Neural progenitor cell (in vitro differentiated cells): ENCODE measurements at places on chromosomes 12 and 14. TPM values are rescaled to one million over a fixed set of nuclear protein-coding genes. Genes with fewer than 3 reads are reported as not detected.

DNA sequence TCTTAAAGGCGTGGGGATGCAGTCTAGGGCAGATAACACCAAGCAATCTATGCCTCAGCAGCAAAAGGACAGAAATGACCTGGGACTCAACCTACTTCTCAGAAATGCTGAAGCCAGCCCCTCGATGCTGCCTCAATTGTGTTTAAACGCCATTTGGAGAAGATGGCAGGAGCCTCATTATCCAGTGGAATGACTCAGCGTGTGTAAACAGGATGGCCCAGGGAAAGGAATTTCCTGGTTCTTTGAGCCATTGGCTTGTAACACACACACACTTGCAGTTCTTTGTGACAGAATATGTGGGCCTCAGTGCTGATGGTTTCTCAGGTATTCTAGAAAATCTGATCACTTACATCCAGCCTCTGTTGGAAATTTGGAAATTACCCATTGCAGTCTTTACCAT lies 154.3 kb downstream of the NTF3 start:
- H3K4me3 ChIP-seq = no peak overlapping the region
- no peak overlapping the region for H3K27ac ChIP-seq
- peak; percentile 23 for DNase-seq

- no peaks in the 10 kb centered on the region for H3K36me3 ChIP-seq
- DNase-seq = no peak
- H3K27ac ChIP-seq = no peak overlapping the region
- H3K4me1 ChIP-seq = peaks cover 16% of the 10 kb centered on the region
Measured at GRCh38 chr14:76948213-76948947, 80.1 kb downstream of the IRF2BPL start.

DNA sequence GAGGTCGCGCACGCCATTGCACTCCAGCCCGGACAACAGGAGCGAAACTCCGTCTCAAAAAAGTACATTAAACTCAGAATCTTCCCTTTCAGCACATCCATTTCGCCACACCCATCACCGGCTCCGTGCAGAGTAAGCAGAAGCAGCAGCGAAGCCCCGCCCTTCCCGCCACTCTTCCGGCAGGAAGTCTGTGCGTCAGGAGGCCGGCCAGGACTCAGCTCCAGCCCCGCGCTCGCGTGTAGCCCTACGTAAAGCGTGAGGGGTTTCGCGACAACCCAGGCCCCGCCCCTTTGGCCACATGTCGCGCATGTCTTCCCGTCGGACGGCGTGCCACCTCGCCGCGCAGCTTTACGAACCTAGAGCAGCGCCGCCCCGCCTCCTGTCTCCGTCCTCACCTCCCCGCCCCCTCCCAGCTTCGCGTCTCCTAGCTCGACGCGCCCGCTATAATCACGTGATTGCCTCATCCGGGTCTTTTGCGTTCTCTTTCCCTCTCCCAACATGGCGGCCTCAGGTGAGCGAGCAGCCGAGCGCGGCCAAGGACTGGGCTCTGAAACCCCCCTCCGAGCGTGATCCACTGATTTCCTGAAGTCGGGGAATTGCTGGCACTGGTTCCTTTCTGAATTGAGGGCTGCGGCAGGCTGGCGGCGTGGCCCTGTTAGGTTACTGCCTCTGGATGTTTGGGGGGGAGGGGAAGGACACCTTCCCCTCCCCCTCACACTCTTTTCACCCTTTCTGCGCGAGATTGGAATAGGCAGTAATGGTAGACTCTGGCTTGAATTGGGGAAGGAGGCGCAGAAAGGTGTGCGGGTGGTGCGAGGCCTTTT lies at the start of gene EIF4B:
TSS of gene EIF4B (plus strand) at position 471 of the 824 bp plus-strand sequence. CDS start at position 499, 28 bp downstream.
- H3K27ac ChIP-seq = peak within 1 kb of the TSS; percentile 94
- peak; percentile 100 for DNase-seq
- peaks cover 2% of the 10 kb centered on the region for H3K36me3 ChIP-seq
- H3K27me3 ChIP-seq = no peaks in the 10 kb centered on the region

DNA sequence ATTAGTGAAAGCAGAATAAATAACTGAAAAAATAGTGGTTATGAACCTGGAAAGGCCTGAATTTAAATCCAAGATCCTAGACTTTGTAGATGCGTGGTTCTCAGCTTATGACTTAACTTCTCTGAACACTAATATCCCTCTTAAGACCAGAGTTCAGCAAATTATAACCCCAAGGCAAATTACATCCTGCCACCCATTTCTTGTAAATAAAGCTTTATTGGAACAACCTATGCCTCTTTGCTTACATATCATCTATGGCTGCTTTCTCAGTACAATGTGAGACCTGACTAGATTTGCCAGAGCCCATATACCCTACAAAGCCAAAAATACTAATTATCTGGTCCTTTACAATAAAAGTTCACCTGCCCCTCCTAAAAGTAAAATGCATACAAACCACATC lies 199.1 kb downstream of the MED13L start:
- no peak for DNase-seq
- no peak overlapping the region for H3K4me3 ChIP-seq
- H3K4me1 ChIP-seq = peaks cover 6% of the 10 kb centered on the region
- no peak overlapping the region for H3K27ac ChIP-seq
- H3K36me3 ChIP-seq = no peaks in the 10 kb centered on the region

DNA sequence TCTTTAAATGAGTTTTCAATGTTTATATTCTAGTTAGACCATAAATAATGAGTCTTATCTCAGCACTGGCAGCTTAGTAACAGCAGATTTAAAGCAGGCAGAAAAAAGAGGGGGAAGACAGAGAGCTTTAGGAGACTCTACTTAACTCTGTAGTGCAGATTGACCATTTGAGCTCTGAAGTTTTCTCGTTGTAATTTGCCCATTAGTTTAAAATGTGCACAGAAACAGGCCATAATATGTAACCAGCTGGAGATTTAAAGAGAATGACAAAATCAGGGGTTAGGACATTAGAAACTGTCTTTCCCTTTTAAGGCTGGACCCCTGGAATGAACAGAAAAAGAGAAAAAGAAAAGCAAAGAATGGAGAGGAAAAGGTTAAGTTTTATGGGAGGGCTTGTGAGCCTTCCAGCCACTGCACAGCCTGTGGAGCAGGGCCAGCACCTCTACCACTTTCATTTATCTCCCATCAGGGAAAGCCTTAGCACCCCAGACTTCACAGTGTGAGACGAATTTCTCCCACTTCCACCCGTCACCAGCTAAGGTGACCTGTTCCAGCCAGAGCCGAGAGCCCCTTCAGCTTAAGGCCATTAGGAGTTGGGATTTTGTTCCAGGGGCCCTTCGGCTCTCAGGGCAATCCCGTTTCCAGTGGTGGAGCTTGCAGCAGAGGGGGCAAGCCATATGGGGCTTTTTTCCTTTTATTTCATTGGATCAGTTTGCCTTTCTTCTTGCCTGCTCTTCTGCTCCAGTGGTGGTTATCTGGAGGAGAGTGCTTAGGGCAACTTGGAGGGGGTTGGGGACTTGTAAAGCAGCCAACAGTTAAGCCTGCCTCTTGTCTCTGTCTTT lies 8.0 kb downstream of the IL22 start:
- H3K4me1 ChIP-seq = peaks cover 33% of the 10 kb centered on the region
- H3K4me3 ChIP-seq = peak overlapping the region; percentile 3
- H3K36me3 ChIP-seq = no peaks in the 10 kb centered on the region
- H3K27ac ChIP-seq = peak overlapping the region; percentile 78
- DNase-seq = peak; percentile 47

GRCh38 chr12:52121824-52122539 lies 42.5 kb downstream of the SMIM41 start:
- DNase-seq = peak; percentile 85
- no peaks in the 10 kb centered on the region for H3K27me3 ChIP-seq
- H3K4me3 ChIP-seq = no peak overlapping the region
- no peaks in the 10 kb centered on the region for H3K36me3 ChIP-seq

GRCh38 chr12:106657488-106657887 lies 74.7 kb downstream of the RFX4 start:
- H3K4me3 ChIP-seq = no peak overlapping the region
- DNase-seq = no peak
- H3K27ac ChIP-seq = no peak overlapping the region

- H3K4me1 ChIP-seq = peaks cover 3% of the 10 kb centered on the region
- H3K36me3 ChIP-seq = no peaks in the 10 kb centered on the region
- H3K27me3 ChIP-seq = no peaks in the 10 kb centered on the region
- no peak overlapping the region for H3K4me3 ChIP-seq
- H3K27ac ChIP-seq = no peak overlapping the region
- peak; percentile 38 for DNase-seq
Measured at GRCh38 chr14:23951590-23952201, 1.9 kb upstream of the DHRS4 start.

The VWF gene
- total RNA-seq = 8.0 and 11.3 TPM in 2 replicates

GRCh38 chr12:77231501-77231918 lies 166.1 kb upstream of the E2F7 start:
- H3K4me3 ChIP-seq = no peak overlapping the region
- no peaks in the 10 kb centered on the region for H3K27me3 ChIP-seq
- no peak overlapping the region for H3K27ac ChIP-seq
- H3K4me1 ChIP-seq = no peaks in the 10 kb centered on the region

DNA sequence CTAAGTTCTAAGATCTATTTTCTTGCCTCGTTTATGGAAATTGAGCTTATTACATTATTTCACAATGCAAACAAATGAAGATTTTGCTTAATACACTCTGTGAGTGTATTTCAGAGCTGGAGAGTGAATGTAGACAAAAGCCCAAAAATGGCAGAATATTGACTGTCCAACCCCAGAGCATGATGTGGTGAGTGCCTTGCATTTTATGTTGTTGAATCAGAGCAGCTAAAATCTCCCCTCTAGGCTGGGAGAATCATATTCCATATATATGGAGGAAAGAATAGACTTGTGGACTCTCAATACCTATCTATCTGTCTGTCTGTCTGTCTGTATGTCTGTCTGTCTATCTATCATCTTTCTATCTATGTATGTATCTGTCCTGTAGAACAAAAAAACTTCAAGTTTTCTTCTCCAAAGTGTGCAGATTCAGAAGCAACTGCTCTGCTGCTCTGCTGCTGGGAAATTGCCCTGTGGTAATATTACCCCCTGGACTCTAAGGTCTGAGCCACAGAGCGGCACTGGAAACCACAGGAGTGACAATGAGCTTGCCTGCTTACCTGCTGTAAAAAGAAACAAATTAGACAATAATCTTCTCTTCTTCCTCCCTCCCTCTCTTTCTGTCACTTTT lies 209.4 kb upstream of the PRICKLE1 start:
- no peak for DNase-seq
- no peaks in the 10 kb centered on the region for H3K4me1 ChIP-seq
- no peaks in the 10 kb centered on the region for H3K27me3 ChIP-seq

GRCh38 chr14:73879027-73879426 lies 7.6 kb upstream of the ZNF410 start:
- no peak for DNase-seq
- no peak overlapping the region for H3K27ac ChIP-seq
- peaks cover 2% of the 10 kb centered on the region for H3K36me3 ChIP-seq
- H3K4me3 ChIP-seq = no peak overlapping the region
- H3K27me3 ChIP-seq = no peaks in the 10 kb centered on the region

- H3K36me3 ChIP-seq = peaks cover 14% of the 10 kb centered on the region
- no peak for DNase-seq
- H3K27ac ChIP-seq = no peak overlapping the region
- H3K4me1 ChIP-seq = no peaks in the 10 kb centered on the region
- no peak overlapping the region for H3K4me3 ChIP-seq
Measured at GRCh38 chr12:88108021-88108420, 33.9 kb downstream of the CEP290 start.

The ESRRB gene
- 1.2 and 1.3 TPM in 2 replicates for total RNA-seq

The DIO2 gene
- total RNA-seq = 0.03 and 0.07 TPM in 2 replicates

The B3GNT4 gene
- total RNA-seq = 0.30 and 0.53 TPM in 2 replicates

The NKX2-1 gene
- total RNA-seq = not detected in 2 replicates

GRCh38 chr12:108635201-108635996 lies 1.7 kb upstream of the SELPLG start:
- H3K27me3 ChIP-seq = no peaks in the 10 kb centered on the region
- no peaks in the 10 kb centered on the region for H3K36me3 ChIP-seq
- no peak overlapping the region for H3K4me3 ChIP-seq
- DNase-seq = peak; percentile 33
- H3K4me1 ChIP-seq = peaks cover 55% of the 10 kb centered on the region

The CYP46A1 gene
- 0.77 and 1.1 TPM in 2 replicates for total RNA-seq

- H3K36me3 ChIP-seq = no peaks in the 10 kb centered on the region
- no peak for DNase-seq
- H3K27ac ChIP-seq = no peak overlapping the region
- no peaks in the 10 kb centered on the region for H3K4me1 ChIP-seq
- no peak overlapping the region for H3K4me3 ChIP-seq
Measured at GRCh38 chr14:35375558-35376025, 29.0 kb downstream of the NFKBIA start.

GRCh38 chr14:65226824-65227604 lies 124.7 kb upstream of the MAX start:
- H3K27ac ChIP-seq = peak overlapping the region; percentile 14
- DNase-seq = no peak
- H3K4me1 ChIP-seq = peaks cover 70% of the 10 kb centered on the region
- no peak overlapping the region for H3K4me3 ChIP-seq
- H3K36me3 ChIP-seq = no peaks in the 10 kb centered on the region
- H3K27me3 ChIP-seq = no peaks in the 10 kb centered on the region

DNA sequence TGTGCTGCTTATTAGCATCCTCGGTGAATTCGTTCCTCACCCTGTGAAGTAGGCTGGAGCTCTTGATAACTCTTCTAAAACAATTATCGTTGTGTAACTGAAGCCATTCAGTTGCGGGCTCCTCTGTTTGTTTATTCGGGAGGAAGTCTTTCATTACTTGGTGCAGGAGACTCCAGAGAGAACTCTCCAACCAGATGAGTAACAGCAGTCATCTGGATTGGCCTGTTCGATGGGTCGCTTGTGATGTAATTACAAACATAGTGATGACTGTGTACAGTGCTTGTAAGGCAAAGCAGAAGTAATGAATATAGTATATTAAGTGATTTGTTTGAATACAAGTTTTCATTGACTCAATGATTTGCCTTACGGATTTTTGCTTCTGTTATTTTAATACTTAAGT lies 10.9 kb downstream of the ATP6V0A2 start:
- no peaks in the 10 kb centered on the region for H3K4me1 ChIP-seq
- H3K4me3 ChIP-seq = no peak overlapping the region
- H3K27ac ChIP-seq = no peak overlapping the region
- no peaks in the 10 kb centered on the region for H3K27me3 ChIP-seq
- H3K36me3 ChIP-seq = peaks cover 9% of the 10 kb centered on the region

DNA sequence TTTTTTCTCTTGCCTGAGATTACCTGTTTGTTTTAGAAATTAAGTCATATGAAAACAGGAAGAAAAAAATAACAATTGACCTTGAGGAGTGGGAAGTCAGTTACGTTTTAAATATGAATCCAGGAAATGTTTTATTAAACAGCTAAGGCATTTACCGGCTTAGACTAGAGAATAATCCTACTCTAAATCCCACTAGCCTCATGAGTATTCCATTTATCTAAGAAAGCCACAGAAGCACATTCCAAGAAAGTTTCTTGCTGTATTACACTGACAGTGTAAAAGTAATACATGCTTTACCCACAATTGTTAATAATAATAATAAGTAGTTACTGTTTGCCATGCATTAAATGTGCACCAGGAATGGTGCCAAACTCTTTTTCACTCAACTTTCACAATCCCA lies 90.9 kb downstream of the BMP4 start:
- H3K27ac ChIP-seq = no peak overlapping the region
- no peaks in the 10 kb centered on the region for H3K36me3 ChIP-seq
- DNase-seq = no peak

- H3K36me3 ChIP-seq = no peaks in the 10 kb centered on the region
- no peaks in the 10 kb centered on the region for H3K27me3 ChIP-seq
- H3K4me1 ChIP-seq = peaks cover 8% of the 10 kb centered on the region
- DNase-seq = no peak
- no peak overlapping the region for H3K27ac ChIP-seq
- no peak overlapping the region for H3K4me3 ChIP-seq
Measured at GRCh38 chr14:24880689-24881088, 169.3 kb downstream of the STXBP6 start.

- H3K4me1 ChIP-seq = no peaks in the 10 kb centered on the region
- DNase-seq = no peak
- no peaks in the 10 kb centered on the region for H3K27me3 ChIP-seq
- no peak overlapping the region for H3K4me3 ChIP-seq
- no peak overlapping the region for H3K27ac ChIP-seq
- peaks cover 5% of the 10 kb centered on the region for H3K36me3 ChIP-seq
Measured at GRCh38 chr12:22682663-22683062, 57.7 kb downstream of the ETNK1 start.

The DPF3 gene
- total RNA-seq = not detected in 2 replicates
